ENCODE measurements at places on chromosomes 3 and 15.

GRCh38 chr3:187913617-187914033 lies 168.4 kb upstream of the BCL6 start:
- DNase-seq = no peak

- DNase-seq = no peak
Measured at GRCh38 chr3:36297195-36297594, 83.1 kb upstream of the STAC start.

DNA sequence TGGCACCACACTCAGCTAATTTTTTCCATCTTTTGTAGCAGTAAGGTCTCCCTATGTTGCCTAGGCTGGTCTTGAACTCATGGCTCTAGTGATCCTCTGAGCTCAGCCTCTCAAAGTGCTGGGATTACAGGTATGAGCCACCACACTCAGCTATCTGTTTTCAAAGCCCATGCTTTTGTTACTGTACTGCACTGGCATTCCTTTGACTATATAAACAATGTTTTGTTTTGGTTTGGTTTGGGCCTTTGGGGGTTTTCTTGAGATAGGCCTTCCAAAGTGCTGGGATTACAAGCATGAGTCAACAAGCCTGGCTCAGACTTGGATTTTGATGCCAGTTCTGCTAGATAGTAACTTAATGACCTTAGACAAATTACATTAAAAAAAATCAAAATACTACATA lies 89.7 kb upstream of the GK5 start:
- no peak for DNase-seq

DNA sequence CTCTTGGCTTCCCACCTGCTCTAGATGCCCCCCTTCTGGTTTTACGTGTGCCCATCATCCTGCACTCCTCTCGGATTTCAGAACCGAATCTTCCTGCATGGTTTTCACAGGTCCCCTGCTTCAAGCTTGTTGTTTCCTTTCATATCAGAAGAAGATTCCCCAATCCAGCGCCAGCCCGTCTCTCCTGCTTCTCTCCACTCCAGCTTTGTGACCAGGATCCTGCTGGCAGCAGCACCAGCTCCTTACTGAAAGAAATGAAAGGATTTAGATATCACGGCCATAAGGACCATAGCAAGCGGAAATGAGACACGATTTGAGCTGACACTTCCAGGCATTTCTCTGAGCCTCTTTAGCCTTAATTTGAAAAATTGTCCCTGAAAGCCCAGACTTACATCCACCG lies 180.3 kb upstream of the UBE3A start:
- no peak for DNase-seq

DNA sequence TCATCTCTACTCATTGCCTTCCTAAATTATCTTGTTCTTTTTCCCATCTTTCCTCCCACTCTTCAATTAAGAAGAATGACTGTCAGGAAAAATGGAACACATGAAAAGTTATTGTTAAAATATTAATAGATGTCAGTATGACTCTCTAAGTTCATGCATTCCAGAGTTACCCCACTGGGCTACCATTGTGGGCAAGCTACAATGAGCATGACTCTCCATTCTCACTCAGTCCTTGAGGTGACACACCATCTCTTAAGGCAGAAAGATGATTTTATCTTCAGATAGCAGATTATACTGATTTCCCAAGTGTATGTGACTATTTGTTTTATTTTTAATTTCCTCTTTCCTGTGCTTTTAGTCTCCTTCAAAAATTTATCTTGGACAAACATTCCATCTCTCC lies 144.3 kb downstream of the ALCAM start:
- no peak for DNase-seq

- DNase-seq = peak; percentile 51
Measured at GRCh38 chr3:58307639-58308215, 1.4 kb downstream of the HTD2 start.

- DNase-seq = no peak
Measured at GRCh38 chr3:142263112-142263511, 37.7 kb upstream of the GK5 start.

- no peak for DNase-seq
Measured at GRCh38 chr15:36782681-36783080, 203.3 kb downstream of the CDIN1 start.

GRCh38 chr15:42696626-42697025 lies 40.3 kb downstream of the CDAN1 start:
- DNase-seq = no peak

GRCh38 chr15:75149867-75150709 lies 51.6 kb upstream of the C15orf39 start:
- DNase-seq = peak; percentile 61

GRCh38 chr3:13113346-13114330 lies 40.4 kb upstream of the IQSEC1 start:
- no peak for DNase-seq

DNA sequence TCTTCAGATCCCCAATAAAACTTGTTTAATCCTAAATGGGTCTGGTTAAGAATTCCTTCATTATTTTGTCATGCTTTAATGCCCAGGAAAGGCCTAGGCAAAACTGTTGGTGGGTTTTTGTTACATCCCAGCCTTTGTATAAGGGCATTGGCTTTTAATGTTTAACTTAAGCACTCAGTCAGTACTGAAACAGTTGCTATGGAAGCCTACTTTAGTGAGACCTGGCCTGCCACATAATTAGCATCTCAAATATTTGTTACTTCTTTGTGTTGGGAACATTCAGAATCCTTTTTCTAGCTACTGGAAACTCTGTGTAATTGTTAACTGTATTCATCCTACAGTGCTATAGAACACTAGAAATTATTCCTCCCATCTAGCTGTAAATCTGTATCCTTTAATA lies 369.6 kb upstream of the ATP10A start:
- no peak for DNase-seq

- no peak for DNase-seq
Measured at GRCh38 chr3:122318620-122319019, 6.4 kb upstream of the CSTA start.

- DNase-seq = no peak
Measured at GRCh38 chr15:58139276-58139988, 1.3 kb downstream of the AQP9 start.

DNA sequence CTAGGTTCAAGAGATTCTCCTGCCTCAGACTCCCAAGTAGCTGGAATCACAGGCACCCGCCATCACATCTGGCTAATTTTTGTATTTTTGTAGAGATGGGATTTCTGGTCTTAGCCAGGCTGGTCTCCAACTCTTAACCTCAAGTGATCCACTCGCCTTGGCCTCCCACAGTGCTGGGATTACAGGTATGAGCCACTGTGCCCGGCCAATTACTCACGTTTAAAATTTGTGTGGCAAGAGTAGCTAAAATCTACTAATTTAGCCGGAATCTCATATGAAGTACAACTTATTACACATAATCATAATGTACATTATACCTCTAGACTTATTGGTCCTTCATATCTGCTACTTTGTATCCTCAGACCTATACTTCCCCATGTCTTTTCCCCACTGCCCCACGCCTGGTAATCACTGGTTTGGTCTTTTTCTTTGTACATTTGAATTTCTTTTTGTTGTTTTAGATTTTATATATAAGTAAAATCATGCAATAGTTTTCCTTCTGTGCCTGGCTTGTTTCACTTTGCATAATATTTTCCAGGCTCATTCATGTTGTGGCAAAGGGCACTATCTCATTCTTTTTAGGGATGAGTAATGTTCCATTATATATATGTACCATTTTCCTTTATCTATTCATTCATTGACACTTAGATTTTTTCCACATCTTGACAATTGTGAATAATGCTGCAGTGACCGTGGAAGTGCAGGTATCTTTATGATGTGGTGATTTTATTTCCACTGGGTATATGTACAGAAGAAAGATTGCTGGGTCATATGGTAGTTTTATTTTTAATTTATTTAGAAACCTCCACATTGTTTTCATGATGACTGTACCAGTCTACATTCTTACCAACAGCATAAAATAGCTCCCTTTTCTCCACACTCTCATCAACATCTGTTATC lies 605.0 kb upstream of the CBLB start:
- no peak for DNase-seq

- DNase-seq = no peak
Measured at GRCh38 chr15:70185251-70185711, 87.6 kb upstream of the TLE3 start.
